ENCODE measurements at places on chromosomes 11 and 22.

GRCh38 chr22:35864545-35865165 lies 147.0 kb downstream of the APOL5 start:
- no peak for DNase-seq

DNA sequence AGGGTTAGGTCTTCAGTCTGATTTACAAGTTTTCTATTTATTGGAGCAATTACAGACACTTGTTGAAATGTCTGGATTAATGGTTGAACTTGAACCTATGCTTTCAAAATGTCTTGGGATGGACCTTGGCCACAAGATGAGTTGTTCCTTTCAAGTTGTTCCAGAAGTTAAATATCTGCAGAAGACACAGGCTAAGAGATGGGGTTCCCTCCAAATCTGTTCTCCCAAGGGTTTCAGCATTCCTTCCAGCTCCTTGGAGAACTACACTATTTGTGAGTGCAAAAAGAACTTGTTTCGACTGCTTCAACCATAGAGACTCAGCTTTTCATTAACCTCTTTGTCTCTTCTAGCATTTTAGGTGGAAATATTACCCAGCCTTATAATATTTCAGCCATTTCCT lies 189.0 kb upstream of the BLID start:
- no peak for DNase-seq

- no peak for DNase-seq
Measured at GRCh38 chr11:17116117-17116516, 38.6 kb upstream of the RPS13 start.

DNA sequence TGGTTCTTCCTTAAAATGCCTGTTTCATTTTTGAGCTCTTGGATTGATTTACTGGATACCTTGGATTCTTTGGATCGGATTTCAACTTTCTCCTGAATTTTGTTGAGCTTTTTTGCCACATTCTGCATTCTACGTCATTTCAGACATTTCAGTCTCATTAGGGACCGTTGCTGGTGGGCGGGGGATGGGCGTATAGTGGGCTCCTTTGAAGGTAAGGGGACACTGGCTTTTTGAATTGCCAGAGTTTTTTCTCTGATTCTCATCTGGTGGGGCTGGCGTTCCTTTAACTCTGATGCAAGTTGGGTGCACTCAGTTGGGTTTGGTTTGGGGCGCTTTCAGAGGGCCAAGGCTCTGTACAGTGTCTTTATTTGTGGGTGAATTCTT lies 216.5 kb downstream of the DYNC2H1 start:
- no peak for DNase-seq

GRCh38 chr11:34072832-34073231 lies 21.3 kb downstream of the CAPRIN1 start:
- DNase-seq: no peak

DNA sequence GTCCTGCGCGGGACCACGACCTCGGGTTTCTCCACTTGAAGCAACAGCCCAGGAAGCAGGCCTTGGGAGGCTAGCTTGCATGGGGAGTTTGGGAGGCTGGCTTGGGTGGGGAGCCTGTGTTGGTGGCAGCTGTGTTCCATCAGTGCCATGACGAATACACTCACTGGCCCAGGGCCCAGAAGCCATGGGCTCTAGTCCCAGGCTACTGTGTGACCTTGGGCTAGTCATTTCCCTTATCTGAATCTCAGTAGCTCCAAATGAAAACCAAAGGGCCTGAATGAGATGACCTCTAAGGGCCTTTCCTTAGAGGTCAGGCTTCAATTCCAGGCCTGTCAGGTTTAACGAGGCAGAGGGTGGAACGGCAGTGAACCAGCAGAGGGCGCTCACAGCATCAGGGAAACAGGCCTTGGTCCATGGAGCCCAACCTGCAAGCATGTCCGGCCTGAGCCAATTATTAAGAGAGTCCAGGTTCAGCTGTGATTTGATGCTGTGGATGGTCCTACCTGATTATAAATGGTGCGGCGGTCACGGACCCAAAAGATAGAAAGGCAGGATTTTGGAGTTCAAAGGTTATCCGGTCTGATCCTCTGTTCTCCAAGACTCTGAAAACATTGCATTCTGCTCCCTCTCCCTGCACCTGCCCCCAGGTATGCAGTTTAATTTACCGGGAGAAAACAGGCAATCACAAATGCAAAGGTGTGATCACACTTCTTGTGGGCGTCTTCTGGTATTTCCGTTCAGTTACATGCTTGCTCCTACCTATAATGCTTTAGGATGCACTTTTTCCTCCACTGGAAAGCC lies 15.9 kb downstream of the PTPN5 start:
- DNase-seq: peak; percentile 51

GRCh38 chr11:85811624-85812023 lies 683 bp upstream of the SYTL2 start:
- no peak for DNase-seq

GRCh38 chr22:39559456-39560105 lies 11.0 kb upstream of the CACNA1I start:
- DNase-seq: no peak

All from ureter (tissue), 1 donor.